Right lung (tissue), 10 donors: ENCODE measurements at places on chromosomes 1 and 21. TPM values are rescaled to one million over a fixed set of nuclear protein-coding genes. Genes with fewer than 3 reads are reported as not detected.

RIPPLY3 gene
- polyA plus RNA-seq = 1.9 TPM

RGS7 gene
- 0.50 TPM for polyA plus RNA-seq

DNA sequence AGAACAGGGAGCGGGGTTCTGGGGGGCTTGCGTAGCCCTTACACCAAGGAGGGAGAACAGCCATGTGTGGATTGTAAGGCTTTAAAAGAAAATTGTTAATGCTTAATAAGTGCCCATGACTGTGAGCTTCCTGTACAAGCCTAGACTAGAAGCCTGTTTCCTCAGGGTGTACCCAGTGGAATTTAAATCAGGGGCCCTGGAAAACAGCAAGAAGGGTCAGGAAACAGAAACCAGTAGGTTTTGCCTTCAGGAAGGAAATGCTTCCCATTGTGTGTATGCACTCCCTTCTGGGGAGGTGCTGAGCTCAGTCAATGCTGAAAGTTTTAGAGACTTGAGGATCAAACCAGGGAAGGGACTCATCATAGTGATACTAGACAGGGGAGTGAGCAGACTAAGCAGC is 12.7 kb downstream of the UTP11 start:
- DNase-seq = no peak

ICOSLG gene
- 3.3 TPM for polyA plus RNA-seq

ETV3L gene
- polyA plus RNA-seq = not detected

GRCh38 chr21:36167541-36167940 is 10.9 kb downstream of the DOP1B start:
- no peak for DNase-seq

DNA sequence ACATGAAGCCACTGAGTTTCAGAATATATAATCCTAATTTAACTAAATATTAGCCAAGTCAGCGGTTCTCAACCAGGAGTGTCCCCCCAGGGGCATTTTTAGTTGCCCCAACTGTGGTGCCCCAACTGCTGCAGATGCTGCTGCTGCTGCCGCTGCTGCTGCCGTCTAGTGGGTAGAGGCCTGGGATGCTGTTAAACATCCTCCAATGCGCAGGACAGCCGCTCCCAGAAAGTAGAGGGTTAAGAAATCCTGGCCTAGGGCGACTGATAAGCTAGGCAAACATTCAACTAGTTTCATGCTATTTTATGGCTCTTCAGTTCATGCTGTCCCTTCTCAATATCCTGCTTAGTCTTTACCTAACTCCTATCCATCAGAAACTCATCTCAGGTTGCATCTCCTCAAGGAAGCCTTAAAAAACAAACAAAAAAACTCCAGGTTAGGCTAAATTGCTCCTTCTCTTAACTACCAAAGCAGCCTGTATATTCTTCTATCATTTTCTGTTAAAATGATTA is 9.9 kb upstream of the DCAF6 start:
- no peak for DNase-seq

- no peak for DNase-seq
Observed at GRCh38 chr1:193431265-193431977, 245.0 kb upstream of the B3GALT2 start.
